ENCODE measurements at places on chromosomes 4 and X. TPM values are rescaled to one million over a fixed set of nuclear protein-coding genes. Genes with fewer than 3 reads are reported as not detected.

CFAP47 gene
- total RNA-seq, result not detected

RAB40A gene
- under 0.01 TPM for total RNA-seq

STATH gene
- not detected for total RNA-seq

P2RY4 gene
- total RNA-seq, result 0.44 TPM

Data from smooth muscle cell of trachea (primary cell).